Adipocyte (in vitro differentiated cells): ENCODE measurements at places on chromosomes 11 and 22.

GRCh38 chr11:95123556-95123955 is 33.9 kb downstream of the ENDOD1 start:
- DNase-seq = no peak

GRCh38 chr11:93529707-93530467 is 13.3 kb downstream of the SMCO4 start:
- peak; percentile 10 for DNase-seq

- peak; percentile 25 for DNase-seq
Observed at GRCh38 chr22:43955883-43956782, 891 bp downstream of the SAMM50 start.

- no peak for DNase-seq
Observed at GRCh38 chr11:86478348-86478747, 103.7 kb downstream of the CCDC81 start.

GRCh38 chr11:36060926-36061325 is 117.1 kb downstream of the LDLRAD3 start:
- no peak for DNase-seq

GRCh38 chr22:20964799-20965103 is 2.3 kb upstream of the AIFM3 start:
- DNase-seq = no peak

GRCh38 chr11:94568200-94568599 is 1.0 kb downstream of the PIWIL4 start:
- DNase-seq = no peak
